Coronary artery (tissue), 2 donors: ENCODE measurements at places on chromosomes 5 and 9.

DNA sequence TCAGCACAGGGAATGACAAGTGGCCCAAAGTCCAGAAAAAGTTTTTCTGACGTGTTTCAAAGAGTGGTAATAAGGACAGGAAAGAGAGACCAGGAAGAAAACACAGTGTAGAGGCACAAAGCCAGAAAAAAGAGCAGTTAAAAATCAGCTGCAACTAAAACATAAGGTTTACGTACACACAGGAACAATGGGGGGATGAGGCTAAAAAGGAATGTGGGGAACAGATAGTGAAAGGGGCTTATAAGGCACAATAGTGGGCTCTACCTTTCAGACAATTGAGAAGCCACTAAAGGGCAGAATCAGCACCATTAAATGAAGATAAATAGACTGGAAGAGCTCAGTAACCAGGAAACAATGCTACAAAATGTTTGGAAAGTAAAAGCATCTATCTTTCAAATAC, 5.5 kb downstream of the ELP1 start:
- no peak for DNase-seq

- DNase-seq: no peak
Measured at GRCh38 chr5:1797103-1797800, 2.4 kb downstream of the MRPL36 start.

GRCh38 chr9:112945620-112946208, 55.0 kb upstream of the SLC46A2 start:
- DNase-seq: no peak

DNA sequence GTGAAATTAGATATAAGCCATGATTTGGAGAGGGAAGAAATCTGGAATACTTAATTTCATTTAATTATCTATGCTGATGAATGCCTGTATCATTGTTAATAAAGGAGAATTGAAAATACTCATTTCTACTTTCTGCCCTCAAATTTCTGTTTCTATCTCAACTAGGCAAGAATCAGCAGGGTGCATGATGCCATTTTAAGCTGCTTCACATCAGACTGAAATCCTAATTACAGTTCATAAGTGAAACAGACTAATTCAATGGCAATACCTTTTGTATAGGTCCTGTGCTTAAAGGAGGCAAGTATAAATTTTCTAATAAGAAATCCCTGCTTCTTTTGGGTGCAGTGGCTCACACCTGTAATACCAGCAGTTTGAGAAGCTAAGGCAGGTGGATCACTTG, 22.3 kb upstream of the TAL2 start:
- no peak for DNase-seq

- DNase-seq: no peak
Measured at GRCh38 chr5:131564229-131564652, 70.8 kb downstream of the RAPGEF6 start.

- no peak for DNase-seq
Measured at GRCh38 chr9:121249563-121249962, 18.4 kb upstream of the GSN start.

DNA sequence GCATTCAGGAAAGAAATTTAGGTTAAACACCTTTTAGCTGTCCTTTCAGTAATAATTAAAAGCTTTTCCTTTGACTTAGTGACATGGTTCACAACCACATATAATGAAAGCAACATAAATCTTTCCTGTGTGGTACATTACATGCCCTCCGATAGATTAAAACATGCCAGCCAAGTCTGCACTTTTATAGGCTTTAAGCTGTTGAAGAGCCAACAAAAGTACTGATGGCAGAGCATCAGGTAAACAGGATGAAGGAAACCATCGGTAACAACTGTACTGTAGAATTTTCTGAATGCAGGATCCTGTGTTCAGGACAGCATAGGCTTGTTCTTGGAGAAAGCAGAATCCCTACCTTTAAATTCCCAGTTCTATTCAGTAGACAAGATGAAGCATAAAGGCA, 226.6 kb downstream of the MLLT3 start:
- DNase-seq: no peak

- DNase-seq: no peak
Measured at GRCh38 chr5:34001241-34001841, 6.5 kb downstream of the AMACR start.

- DNase-seq: no peak
Measured at GRCh38 chr5:16902846-16903245, 33.2 kb downstream of the MYO10 start.

DNA sequence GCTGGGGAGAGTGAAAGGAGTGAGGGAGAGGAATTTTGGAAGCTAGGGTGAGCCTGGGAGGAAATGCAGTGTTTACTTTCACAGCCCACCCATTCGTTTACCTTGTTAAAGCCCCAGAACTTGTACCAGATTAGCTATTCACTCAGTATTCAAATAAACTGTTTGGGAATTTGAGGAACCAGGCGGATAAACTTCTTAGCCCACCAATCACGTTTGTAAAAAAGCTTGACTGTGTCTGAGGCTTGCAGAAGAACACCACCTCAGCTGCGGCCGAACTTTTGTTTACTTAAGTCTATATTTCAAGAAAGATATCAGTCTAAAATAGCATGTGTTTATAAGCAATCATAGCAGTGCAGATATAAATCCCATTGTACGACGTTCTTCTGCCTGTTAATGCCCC, 5.2 kb upstream of the TLE1 start:
- DNase-seq: no peak

- no peak for DNase-seq
Measured at GRCh38 chr5:173733831-173734501, 117.5 kb upstream of the BOD1 start.

DNA sequence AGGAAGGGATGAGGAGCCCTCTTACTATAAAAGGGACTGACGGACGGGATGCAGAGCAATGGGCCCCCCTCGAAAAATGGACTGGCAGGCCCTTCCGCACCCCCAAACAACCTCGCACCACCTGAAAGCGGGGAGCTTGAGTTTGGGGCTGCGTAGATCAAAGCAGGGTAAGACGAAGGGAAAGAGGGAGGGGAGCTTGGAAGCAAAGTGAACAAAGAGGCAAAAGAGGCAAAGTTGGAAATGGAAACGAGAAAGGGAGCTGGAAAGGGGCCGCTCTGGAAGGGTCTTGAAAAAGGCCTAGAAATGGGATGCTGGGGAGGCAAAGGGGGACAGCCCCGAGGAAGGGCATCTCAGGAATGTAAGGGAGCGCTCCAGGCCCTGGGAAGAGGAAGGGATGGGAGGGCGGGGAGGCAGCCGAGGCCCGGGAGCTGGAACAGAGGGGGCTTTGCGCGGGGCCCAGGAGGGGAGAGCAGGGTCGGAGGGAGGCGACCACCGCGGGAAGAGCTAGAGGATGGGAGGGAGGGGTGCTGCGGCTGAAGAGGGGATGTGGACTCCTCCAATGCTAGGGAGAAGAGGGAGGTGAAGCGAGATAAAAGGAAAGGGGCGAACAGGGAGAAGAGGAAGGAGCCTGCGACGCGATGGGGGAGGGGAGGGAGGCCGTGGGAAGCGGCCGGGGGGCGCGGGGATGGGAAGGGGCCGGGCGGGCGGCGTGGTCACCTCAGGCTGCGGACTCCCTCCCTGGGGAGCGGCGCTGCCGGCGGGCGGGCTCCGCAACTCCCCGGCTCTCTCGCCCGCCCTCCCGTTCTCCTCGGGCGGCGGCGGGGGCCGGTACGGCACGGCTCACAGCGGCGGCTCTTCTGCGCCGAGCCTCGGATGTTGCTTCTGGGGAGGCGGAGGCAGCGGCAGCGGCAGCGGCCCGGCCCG, 577 bp downstream of the RNF145 start:
- DNase-seq: peak; percentile 74

GRCh38 chr9:117547904-117548303, 133.0 kb upstream of the ASTN2 start:
- DNase-seq: no peak
